Bronchial epithelial cell (primary cell): ENCODE measurements at places on chromosomes 7 and 10. TPM values are rescaled to one million over a fixed set of nuclear protein-coding genes. Genes with fewer than 3 reads are reported as not detected.

- peak; percentile 93 for DNase-seq
Observed at GRCh38 chr10:13882119-13882711, 295.4 kb downstream of the PRPF18 start.

Gene PDE6C
- not detected in 2 replicates for total RNA-seq

DNA sequence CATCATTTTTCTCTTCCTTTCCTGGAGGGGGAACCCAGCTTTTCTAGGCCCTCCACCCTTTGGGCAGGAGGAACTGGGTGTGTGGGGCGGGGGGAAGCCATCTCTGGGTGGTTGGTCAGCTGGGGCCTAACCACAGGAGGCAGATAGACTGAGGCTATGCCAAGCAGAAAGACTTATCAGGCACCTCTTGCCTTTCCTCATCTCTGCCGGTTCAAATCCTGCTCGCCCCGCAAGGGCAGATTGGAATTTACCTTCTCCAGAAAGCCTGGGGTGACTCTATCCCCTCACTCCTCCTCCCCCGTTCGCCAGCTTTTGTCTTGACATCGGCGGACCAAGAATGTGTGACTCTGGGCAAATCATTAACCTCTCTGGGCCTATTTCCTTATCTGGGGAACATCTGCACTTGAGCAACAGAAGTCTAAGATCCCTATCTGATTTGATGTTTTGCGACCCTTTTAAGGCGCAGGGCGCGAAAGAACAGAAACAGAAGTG lies 584 bp upstream of the GARS1 start:
- peak; percentile 39 for DNase-seq

Gene TACC2
- 13.4 and 36.7 TPM in 2 replicates for total RNA-seq

Gene LIPN
- 1.3 TPM in 1 of 2 replicates, not detected in the other for total RNA-seq

- no peak for DNase-seq
Observed at GRCh38 chr7:75953931-75954330, 39.0 kb downstream of the POR start.

Gene CALCR
- not detected in 2 replicates for total RNA-seq

- no peak for DNase-seq
Observed at GRCh38 chr10:114611617-114612016, 46.5 kb downstream of the ABLIM1 start.

Gene RBM20
- total RNA-seq, result 1.8 TPM in 1 of 2 replicates, not detected in the other

DNA sequence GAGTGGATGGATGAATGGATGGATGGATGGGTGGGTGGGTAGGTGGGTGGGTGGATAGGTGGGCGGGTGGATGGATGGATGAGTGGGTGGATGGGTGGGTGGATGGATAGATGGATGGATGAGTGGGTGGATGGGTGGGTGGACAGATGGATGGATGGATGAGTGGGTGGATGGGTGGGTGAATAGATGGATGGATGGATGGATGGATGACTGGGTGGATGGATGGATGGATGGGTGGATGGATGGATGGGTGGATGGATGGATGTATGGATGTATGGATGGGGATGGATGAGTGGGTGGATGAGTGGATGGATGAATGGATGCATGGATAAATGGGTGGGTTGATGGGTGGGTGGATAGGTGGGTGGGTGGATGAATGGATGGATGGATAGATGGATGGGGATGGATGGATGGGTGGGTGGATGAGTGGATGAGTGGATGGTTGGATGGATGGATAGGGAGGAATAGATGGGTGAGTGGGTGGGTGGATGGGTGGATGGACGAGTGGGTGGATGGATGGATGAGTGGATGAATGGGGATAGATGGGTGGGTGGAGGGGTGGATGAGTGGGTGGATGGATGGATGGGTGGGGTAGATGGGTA lies 43.8 kb downstream of the MICALL2 start:
- no peak for DNase-seq

Gene VPS26A
- total RNA-seq, result 42.6 and 68.5 TPM in 2 replicates

DNA sequence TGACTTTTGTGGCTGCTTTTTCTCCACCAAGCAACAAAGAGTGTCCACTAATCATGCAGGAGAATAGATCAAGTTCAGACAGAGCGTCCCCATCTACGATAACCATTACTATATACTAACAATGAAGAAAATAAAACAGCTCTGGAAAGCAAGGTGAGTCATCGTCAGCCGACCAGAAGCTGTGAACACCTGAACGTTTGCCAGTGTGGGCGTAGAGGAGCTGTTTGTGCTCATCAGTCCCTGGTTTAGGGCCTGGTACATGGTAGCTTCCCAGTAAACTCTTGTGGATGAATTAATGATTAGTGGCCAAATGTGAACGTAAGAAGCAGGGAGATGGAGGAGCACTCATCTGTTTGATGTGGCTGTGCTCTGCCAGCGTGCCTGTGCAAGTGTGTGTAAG lies 180.7 kb downstream of the EVX1 start:
- DNase-seq, result peak; percentile 93

- no peak for DNase-seq
Observed at GRCh38 chr7:155913291-155913690, 101.0 kb upstream of the SHH start.

DNA sequence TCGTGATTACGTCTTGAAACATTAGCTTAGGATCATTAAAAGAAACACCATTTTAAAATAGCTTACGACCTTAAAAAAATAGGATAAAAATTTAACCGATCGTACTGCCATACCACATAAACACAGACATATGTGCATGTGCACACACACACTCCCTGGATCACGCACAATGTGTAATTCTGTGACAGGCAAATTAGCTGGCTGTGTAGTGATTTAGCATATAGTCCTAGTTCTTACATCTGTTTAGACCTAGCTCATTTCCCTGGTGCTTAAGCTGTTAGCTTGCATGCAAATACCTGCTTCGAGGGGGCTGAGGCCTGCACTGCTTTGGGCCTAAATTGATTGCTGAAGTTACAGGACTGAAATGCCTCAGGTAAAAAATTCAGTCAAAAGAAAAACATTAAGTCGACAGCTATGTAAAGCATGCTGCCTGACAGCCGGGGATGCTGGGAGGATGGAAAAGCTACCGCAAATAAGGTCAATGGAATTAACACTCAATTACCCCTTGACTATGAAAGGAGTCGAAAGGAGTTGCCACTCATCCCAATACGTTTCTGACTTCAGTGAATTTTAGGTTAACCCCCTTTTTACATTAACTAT lies 267.1 kb upstream of the FZD8 start:
- DNase-seq, result no peak

GRCh38 chr7:2431260-2431867 lies 28.0 kb downstream of the CHST12 start:
- no peak for DNase-seq

Gene ANKRD30A
- total RNA-seq, result not detected in 2 replicates

GRCh38 chr7:21718391-21718790 lies 175.6 kb downstream of the DNAH11 start:
- no peak for DNase-seq

GRCh38 chr10:33487014-33487776 lies 152.7 kb upstream of the NRP1 start:
- DNase-seq, result no peak

- peak; percentile 60 for DNase-seq
Observed at GRCh38 chr10:127485153-127485857, 63.8 kb upstream of the NPS start.

GRCh38 chr10:21141946-21142492 lies 244.9 kb upstream of the NEBL start:
- no peak for DNase-seq

Gene SEPHS1
- total RNA-seq, result 18.7 and 22.9 TPM in 2 replicates
